ENCODE measurements at places on chromosomes 6 and 20.
A peak's percentile ranks its signal among the peaks of the same experiment; 100 is the strongest.

GRCh38 chr6:31814677-31815024, 432 bp downstream of the HSPA1L start:
- DNase-seq, result peak; percentile 93

DNA sequence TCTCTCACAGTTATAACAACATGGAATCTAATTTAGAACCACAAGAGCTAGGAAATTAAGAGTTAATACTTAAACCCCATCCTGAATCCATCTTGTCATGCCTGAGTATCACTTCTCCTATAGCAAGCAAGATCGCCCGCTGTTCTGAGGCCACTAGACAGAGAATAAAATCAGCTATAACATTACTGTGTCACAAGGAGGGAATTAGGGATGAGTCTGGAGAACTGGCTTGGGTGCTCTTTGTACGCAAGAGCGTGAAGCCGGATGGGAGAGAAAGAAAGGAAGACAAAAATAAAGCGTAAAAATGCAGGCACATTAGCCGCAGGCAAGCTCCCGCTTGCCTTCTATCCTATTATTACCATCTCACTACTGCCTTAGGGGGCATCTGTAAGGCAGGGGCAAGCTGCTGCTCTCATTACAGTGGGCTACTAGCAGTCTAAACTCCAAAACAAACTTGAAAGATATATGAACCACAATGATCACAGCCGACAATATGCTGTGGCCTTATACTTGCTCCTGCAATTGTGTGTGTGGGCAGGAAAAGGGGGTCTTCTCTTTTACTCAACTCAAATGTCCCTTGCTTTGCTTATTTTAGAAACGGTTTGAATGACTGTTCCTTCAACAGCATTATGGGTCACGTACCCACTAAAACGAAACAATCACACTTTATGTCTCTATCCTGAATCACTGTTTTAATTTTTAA, 81.9 kb downstream of the GJA10 start:
- no peak for DNase-seq

DNA sequence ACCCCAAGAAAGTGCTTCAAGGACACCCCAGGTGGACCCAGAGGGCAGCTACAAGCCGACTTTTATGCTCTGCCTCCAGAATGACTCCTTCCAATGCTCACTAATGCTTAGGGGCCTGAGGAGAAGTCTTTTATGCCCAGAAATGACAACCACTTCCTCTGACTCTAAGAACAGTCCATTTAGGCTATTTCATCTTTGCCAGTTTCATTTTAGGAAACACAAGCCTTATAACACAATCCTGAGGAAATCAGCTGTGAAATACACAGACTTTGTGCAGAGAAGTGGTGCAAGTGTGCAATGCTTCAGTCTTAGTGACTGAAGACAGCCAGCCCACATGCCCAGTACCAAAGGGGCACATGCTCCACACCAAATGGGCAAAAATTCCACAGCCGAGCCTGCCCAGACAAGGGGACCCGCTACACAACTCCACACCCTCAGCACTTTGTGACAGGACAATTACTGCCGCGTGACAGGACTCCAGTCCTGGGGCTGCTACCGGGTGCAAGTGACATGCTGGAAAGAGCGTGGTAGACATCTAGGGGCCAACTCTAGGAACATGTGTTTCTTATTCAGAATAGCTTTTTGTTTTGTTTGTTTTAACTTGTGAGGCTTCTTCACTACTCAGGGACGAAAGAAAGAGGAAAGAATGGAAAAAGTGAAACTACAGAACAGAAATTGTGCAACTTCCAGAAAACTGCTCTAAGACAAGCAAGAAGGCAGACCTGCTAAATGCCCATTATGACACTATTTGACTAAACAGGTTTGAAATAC, 28.2 kb upstream of the PLAGL1 start:
- DNase-seq, result peak; percentile 24

DNA sequence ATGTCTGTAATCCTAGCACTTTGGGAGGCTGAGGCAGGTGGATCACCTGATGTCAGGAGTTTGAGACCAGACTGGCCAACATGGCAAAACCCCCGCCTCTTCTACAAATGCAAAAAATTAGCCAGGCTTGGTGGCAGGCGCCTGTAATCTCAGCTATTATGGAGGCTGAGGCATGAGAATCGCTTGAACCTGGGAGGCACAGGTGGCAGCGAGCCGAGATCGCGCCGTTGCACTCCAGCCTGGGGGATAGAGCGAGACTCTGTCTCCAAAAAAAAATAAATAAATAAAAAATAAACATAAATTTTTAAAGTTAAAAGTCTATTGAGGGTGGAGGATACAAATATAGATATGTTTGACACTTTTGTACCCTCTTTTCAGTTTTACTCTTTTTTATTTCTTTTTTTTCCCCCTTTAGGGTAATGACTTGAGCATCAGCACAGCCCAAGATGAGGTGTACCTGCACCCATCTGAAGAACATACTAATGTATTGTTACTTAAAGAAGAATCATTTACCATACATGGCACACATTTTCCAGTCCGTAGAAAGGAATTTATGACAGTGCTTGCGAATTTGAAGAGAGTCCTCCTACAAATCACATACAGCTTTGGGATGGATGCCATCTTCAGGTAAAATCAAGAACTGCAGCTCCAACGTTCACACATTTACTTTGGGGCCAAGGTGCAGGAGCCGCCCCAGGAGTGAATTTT, 368.9 kb downstream of the LAMA2 start:
- DNase-seq, result peak; percentile 33

DNA sequence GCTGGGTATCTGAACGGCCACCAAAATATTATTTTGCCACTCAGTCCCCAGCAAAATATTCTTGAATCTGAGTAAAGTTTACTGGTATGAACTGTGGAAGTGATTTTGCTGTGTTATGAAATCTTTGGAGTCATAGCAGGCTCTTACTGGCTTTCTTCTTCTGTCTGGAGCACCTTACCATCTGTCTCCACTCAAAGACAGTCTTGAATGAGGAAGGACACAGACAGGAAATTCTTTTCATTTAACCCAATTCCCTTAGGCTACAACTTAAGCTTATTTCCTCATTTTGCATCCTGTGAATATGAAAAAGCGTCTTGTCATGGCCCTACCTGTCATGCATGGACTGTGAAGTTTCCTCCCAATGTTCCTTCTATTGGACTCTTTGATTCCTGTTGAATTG, 24.7 kb downstream of the FNDC1 start:
- DNase-seq, result no peak
